ENCODE measurements at places on chromosomes 1 and 21. TPM values are rescaled to one million over a fixed set of nuclear protein-coding genes. Genes with fewer than 3 reads are reported as not detected.

Gene SELP
- not detected for total RNA-seq

Gene RPE65
- total RNA-seq = not detected

Gene CR1L
- total RNA-seq = not detected

Gene DNAJC28
- 0.28 TPM for total RNA-seq

Gene DYRK3
- 11.1 TPM for total RNA-seq

Gene KCNE2
- not detected for total RNA-seq

Gene DSCAM
- not detected for total RNA-seq

All from A549 treated with dexamethasone at 1 μM for 4 hours (cell line).